ENCODE measurements at places on chromosomes 1 and 21.

DNA sequence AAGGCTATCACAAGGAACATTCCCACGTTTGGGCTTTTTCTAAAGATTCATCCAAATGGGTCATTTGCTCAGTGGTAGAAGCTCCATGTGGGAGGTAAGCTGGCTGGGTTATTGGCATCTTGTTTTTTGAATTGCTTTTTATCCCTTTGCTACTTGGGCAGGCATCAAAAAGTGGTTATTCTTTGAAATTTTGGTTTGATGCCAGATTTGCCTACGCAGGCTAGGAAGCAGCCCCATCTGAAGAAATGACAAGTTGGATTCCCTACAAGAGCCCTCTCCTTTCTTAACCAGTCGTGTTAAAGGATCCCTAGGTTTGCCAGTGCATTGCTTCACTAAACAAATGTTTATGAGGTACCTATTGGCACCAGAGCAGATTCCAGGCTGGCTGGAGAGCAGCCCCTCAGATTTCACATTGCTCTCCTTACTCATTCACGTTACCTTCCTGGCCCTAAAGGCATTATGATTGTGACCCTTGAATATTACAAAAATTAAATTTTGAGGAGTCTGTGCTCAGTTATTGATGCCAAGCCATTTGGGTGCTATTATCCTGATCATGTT, 38.8 kb downstream of the ARID1A start:
- DNase-seq: no peak

DNA sequence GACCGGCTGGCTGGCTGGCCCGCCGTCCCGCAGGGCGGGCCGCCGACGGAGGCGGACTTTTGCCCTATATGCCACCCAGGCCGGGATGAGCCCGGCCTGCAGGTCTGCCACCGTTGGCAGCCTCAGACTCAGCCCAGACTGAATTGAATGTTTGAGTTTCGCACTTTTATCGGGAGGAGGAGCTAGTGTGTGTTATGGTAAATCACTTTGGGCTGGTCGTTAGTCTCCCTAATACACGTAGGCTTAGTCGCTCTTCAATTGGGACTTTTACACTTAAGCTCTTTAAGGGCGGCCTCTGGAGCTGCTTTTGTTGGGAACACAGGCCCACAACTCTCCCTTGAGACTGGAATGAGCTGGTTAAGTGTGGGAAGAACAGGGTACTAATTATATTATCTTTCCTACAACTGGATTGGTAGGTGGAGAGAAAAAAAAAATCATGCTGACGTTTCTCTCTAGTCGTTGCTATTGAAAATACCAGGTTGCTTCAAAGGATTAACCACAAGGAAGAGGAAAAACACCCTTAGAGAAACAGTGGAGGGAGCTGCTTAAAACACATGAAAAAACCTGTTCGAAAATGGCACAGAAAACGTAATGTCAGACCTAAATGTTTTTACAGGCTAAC, 1.4 kb upstream of the IRF2BP2 start:
- DNase-seq: no peak

GRCh38 chr1:27626031-27626935, 8.7 kb downstream of the FGR start:
- no peak for DNase-seq

GRCh38 chr1:20423169-20423795, 62.7 kb downstream of the CAMK2N1 start:
- DNase-seq: no peak

- no peak for DNase-seq
Observed at GRCh38 chr1:38327559-38327973, 281.0 kb upstream of the POU3F1 start.

Data from stimulated activated CD8-positive, alpha-beta memory T cell treated with anti-CD3 and anti-CD28 coated beads, Interleukin-4, amount 100 ng/mL, for 1 hour (primary cell).